ENCODE measurements at places on chromosomes 7 and 10.

DNA sequence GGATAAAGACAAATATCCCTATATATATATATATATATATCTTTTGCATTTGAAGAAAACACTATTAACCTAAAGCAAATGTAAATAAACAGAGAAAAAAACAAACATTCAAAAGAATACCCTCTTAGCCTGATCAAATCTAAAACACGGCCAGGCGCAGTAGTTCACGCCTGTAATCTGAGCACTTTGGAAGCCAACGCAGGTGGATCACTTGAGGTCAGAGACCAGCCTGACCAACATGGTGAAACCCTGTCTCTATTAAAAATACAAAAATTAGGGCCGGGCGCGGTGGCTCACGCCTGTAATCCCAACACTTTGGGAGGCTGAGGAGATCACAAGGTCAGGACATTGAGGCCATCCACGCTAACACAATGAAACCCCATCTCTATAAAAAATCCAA lies 9.2 kb downstream of the ANXA7 start:
- no peak for DNase-seq

GRCh38 chr7:92043637-92044036 lies 90.6 kb downstream of the CYP51A1 start:
- no peak for DNase-seq

DNA sequence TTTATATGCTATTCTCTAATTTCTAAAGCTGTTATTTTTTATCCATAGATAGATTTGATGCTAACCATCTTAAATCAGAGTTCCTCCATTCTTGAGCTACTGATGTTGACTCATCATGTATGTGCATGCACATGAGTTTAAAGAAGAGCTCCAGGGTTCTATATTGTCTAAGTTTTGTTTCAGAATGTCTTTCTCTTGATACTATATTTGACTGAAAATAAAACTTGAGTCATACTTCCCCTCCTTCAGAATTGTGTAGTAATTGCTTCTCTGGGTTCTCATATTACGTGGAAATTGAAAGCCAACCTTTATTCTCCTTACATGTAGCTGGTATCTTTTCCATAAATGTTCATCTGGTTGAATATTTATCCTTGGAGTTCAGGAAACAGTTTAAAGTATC lies 89.4 kb downstream of the LRRTM3 start:
- no peak for DNase-seq

DNA sequence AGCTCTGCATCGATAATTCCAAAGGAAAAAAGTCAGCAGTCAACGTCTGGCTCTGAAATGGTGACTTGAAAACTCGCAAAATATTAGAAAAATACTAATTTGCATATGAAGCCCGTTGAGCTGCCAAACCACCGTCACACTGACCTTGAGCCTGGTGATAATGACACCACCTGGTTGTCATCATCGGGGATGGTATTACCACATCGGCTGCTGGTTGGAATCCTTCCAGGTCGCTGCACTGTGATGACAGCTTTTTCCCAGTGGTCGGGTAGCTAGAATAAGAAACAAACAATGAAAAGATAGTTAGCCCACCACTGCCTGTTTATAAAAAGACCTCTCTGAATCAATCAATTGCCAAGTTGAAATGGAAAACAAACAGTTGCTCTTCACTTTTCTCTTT lies 41.6 kb downstream of the LAMB1 start:
- no peak for DNase-seq

- no peak for DNase-seq
Measured at GRCh38 chr10:588246-589165, 101.0 kb downstream of the DIP2C start.

DNA sequence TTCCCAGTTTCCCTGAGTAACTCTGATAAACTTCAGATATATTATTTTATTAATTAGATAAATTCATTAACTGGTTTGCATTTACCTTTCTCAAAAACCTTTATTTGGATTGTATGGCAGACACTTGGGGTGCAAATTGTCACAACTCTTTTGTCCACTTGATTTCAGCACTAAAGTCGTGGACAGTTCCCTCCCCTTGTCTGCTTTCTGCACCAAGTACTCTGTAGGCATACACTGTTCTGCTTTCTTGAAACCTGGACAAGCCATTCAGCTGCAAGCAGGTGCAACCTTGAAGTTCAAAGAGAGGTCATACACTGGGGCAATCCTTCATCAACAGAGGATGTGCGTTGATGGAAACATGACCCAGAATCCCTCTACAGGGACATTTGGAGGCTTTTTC lies 162.9 kb downstream of the ARL5B start:
- DNase-seq: no peak

GRCh38 chr10:4333459-4333894 lies 492.5 kb upstream of the AKR1E2 start:
- no peak for DNase-seq

DNA sequence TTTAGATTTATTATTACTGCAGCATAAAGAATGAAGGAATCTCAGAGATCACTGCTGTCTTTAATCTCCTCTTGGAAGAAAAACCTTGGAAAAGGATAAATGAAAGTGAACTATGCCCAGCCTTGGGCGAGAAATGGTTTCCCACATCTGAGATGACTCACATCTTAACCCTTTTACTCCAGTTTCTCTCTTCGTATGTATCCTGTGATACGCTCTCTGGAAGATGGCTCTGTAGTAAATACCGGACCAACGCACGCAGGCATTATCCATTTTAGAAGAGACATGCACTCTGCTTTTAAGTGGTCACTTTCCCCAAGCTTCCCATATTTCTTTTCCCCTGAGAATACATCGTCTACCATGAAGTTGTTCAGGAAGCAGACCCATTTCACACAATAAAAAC lies 207.3 kb upstream of the BMPER start:
- no peak for DNase-seq

DNA sequence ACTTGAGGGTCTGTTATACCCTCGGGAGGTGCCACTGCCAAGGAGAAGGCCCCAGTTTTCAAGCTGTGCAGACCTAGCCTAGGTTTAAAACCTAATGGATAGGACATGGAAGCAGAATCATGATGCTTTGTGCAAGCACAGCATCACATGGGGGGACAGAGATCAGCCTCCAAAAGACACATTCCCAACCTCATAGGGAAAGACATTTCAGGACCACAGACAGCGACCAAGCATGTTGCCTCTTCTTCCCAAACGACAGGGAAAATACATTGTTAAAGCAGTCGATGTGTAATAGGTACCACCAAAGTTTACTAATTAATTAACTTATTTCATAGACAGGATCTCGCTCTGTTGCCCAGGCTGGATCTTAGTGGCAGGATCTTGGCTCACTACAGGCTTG lies 573.9 kb downstream of the TCERG1L start:
- DNase-seq: no peak
